ENCODE measurements at places on chromosomes 3 and 15. TPM values are rescaled to one million over a fixed set of nuclear protein-coding genes. Genes with fewer than 3 reads are reported as not detected.

ROPN1B gene
- total RNA-seq: not detected

SLC27A2 gene
- 0.30 TPM for total RNA-seq

TBL1XR1 gene
- total RNA-seq: 115 TPM

FGD5 gene
- total RNA-seq: not detected

VILL gene
- 21.6 TPM for total RNA-seq

AGTR1 gene
- not detected for total RNA-seq

MUC13 gene
- 0.45 TPM for total RNA-seq

SIDT1 gene
- 62.5 TPM for total RNA-seq

C3orf49 gene
- not detected for total RNA-seq

PLSCR2 gene
- not detected for total RNA-seq

TPRA1 gene
- 12.5 TPM for total RNA-seq

CIDEC gene
- total RNA-seq: not detected

C2CD4A gene
- total RNA-seq: 0.65 TPM

POLQ gene
- total RNA-seq: 0.15 TPM

SEMA6D gene
- total RNA-seq: not detected

SLC28A2 gene
- not detected for total RNA-seq

SUCNR1 gene
- total RNA-seq: 1.6 TPM

LIPH gene
- 0.32 TPM for total RNA-seq

TICRR gene
- 0.22 TPM for total RNA-seq

ETV5 gene
- total RNA-seq: not detected

ITIH1 gene
- not detected for total RNA-seq

CNTN4 gene
- not detected for total RNA-seq

CPN2 gene
- not detected for total RNA-seq

SLC25A36 gene
- 105 TPM for total RNA-seq

GOLGA6A gene
- total RNA-seq: 1.0 TPM

GATA2 gene
- total RNA-seq: 9.7 TPM

CYP11A1 gene
- total RNA-seq: not detected

SCN11A gene
- 0.05 TPM for total RNA-seq

CDCP1 gene
- total RNA-seq: 0.32 TPM

CHAC1 gene
- total RNA-seq: 0.70 TPM

ANKRD34C gene
- total RNA-seq: not detected

REC114 gene
- not detected for total RNA-seq

TNFAIP8L3 gene
- total RNA-seq: not detected

WDR93 gene
- not detected for total RNA-seq

GPR171 gene
- 20.7 TPM for total RNA-seq

RNF123 gene
- 45.1 TPM for total RNA-seq

APOD gene
- not detected for total RNA-seq

KCNMB3 gene
- total RNA-seq: 0.57 TPM
